Esophagus muscularis mucosa (tissue), 4 donors: ENCODE measurements at places on chromosomes 1 and 21. TPM values are rescaled to one million over a fixed set of nuclear protein-coding genes. Genes with fewer than 3 reads are reported as not detected.

DNA sequence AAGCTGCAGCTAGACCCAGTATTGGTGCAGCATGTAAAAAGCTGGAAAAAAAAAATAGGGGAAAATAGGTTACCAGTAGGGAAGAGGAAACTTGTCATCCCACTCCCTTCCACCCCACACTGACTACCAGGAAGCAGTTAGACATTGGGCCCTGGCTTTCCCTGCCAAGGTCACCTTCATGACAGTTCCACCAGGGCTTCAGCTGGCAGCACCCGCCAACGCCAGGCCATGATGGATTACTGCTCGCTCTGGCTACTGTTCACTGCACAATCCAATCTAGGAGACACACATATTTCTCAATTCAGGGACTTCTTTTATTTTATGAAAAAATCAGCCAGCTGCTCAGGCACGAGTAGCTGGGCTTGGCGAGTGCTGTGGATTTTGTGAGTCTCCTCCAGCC, 127.7 kb downstream of the DMRTA2 start:
- H3K27ac ChIP-seq = no peak overlapping the region
- no peaks in the 10 kb centered on the region for H3K27me3 ChIP-seq
- no peaks in the 10 kb centered on the region for H3K4me1 ChIP-seq
- no peaks in the 10 kb centered on the region for H3K36me3 ChIP-seq
- H3K4me3 ChIP-seq = no peak overlapping the region

GRCh38 chr1:200971955-200972711, 51.4 kb downstream of the KIF21B start:
- DNase-seq = no peak
- no peak overlapping the region for H3K27ac ChIP-seq
- H3K4me1 ChIP-seq = peaks cover 6% of the 10 kb centered on the region
- H3K36me3 ChIP-seq = no peaks in the 10 kb centered on the region
- no peak overlapping the region for H3K4me3 ChIP-seq

- peaks cover 15% of the 10 kb centered on the region for H3K36me3 ChIP-seq
- no peak for DNase-seq
- H3K27me3 ChIP-seq = no peaks in the 10 kb centered on the region
- no peak overlapping the region for H3K27ac ChIP-seq
Observed at GRCh38 chr21:45524756-45525152, 17.5 kb downstream of the SLC19A1 start.

- DNase-seq = no peak
- no peak overlapping the region for H3K27ac ChIP-seq
- peaks cover 81% of the 10 kb centered on the region for H3K4me1 ChIP-seq
- no peaks in the 10 kb centered on the region for H3K27me3 ChIP-seq
Observed at GRCh38 chr1:167650269-167651160, 20.5 kb downstream of the RCSD1 start.

DNA sequence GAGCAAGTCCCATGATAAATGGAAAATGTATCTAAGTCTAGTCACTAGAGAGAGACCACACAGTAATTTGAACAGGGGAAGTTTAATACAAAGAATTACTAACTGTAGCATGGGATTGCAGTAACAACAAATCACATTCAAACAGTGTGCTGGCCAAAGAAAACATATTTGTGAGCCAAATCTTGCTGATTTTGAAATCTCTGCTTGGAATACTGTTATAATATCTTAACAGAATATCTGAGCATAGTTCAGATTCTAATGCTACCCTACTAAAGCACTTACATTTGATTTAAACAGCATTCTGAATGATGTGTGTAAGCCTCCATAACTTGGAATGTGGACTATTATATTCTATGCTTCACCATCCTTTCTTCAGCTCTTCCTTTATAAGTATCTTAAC, 270.0 kb upstream of the BRINP3 start:
- H3K27ac ChIP-seq = no peak overlapping the region
- no peaks in the 10 kb centered on the region for H3K36me3 ChIP-seq
- DNase-seq = no peak
- no peaks in the 10 kb centered on the region for H3K27me3 ChIP-seq
- H3K4me3 ChIP-seq = no peak overlapping the region

GRCh38 chr1:53543130-53543777, 84.1 kb downstream of the DMRTB1 start:
- H3K27ac ChIP-seq = no peak overlapping the region
- no peaks in the 10 kb centered on the region for H3K36me3 ChIP-seq
- H3K4me1 ChIP-seq = no peaks in the 10 kb centered on the region
- peaks cover 1% of the 10 kb centered on the region for H3K27me3 ChIP-seq

Gene MSH4
- total RNA-seq = 0.40 TPM

Gene CSMD2
- total RNA-seq = 0.42 TPM
